ENCODE measurements at places on chromosomes 1 and 21.

- no peak for DNase-seq
These were observed 993 bp downstream of the DDX59 start for GRCh38 chr1:200668514-200669313.

DNA sequence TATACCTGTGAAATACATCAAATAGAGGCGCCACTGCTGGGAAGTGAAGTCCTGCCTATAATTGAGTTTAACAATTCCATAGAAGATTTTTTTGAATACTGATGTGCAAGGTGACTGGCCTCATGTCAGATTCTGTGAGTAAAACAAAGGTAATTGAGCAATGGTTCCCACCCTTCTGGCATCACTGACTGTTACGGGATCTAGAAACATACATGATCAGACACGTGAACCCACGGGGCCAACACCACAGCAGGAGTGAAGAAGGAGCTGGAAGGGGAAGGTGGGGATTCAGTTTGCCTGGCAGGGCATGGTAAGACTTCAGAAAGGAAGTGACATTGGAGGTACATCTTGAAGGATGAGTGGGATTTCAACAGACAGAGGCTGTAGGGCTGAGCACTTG lies 270.2 kb downstream of the DISC1 start:
- DNase-seq: no peak

DNA sequence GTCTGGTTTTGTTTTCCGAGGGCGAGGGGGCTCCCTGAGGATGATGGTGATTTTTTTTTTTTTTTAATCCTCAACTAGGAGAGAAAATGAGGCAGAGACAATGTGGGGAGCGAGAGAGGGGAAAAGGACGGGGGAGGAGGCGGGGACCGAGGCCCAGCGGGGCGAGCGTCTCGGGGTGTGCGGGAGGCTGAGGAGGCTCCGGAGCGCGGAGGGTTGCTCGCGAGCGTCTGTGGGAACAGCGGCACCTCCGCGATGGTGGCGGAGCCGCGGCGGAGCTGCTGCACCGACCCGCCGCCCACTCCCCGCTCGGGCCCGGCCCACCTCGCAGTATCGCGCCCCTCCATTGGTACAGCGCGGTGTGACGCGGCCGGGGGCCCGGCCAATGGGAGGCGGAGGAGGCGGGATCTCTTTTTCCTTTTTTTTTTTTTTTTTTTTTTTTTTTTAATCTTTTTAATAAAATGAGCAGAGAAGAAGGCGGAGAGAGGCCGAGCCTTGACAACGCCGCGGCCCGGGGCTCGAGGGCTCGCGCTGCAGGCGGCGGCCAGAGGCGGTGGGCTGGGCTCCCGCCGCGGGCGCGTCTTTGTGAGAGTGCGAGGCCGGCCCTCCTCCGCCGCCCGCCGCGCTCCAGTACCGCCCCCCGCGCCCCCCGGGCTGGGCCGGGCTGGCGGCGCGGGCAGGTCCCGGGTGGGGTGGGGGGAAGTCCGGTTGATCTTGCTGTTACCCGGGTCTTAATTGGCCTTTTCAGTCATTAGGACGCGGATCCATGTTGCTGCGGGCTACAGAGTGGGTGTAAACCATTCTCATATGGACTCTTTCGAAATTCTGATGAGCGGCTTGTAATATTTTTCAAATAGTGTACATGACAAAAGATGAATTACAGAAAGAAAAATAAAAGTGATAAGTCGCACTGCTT lies at the start of gene RERE:
Gene RERE (minus strand): TSS at position 229 of the 913 bp plus-strand sequence.
- peak; percentile 85 for DNase-seq

DNA sequence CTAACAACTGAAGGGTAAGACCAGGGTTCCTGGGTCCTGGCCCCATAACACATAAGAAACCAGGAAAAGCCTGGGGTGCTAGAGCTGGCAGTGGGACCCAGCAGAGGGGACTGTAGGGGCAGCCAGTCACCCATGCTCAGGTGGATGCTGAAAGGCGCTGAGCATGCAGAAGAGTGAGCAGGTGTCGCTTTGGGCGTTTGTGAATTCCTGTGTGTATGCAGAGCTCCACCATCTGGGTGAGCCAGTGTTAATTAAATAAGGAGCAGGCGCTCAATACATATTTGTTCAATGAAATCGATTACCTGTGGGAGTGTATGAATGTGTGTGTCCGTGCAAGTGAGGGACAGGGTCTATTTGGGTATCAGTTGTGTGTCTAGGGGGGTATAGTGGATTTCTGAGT lies 499 bp downstream of the C1QA start:
- DNase-seq: no peak

DNA sequence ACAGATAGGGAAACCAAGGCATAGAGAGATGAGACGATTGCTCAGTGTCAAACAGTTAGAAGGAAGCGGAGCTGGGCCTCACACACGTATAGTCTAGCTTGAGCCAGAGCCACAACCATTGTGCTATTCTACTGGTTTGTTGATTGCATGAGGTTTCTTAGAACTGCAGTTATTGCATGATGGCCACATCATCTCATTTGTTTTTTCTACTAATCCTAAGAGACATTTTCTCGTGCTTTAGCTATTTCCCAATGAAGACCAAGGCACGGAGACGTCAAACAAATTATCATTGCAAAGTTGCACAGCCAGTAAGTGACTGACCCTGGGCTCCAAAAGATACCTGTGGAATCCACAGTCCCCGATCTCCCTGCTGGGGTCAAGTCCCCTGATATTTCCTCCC lies 25.1 kb upstream of the ZNF362 start:
- no peak for DNase-seq

- no peak for DNase-seq
These were observed 5.5 kb downstream of the TRAF5 start for GRCh38 chr1:211332036-211332616.

DNA sequence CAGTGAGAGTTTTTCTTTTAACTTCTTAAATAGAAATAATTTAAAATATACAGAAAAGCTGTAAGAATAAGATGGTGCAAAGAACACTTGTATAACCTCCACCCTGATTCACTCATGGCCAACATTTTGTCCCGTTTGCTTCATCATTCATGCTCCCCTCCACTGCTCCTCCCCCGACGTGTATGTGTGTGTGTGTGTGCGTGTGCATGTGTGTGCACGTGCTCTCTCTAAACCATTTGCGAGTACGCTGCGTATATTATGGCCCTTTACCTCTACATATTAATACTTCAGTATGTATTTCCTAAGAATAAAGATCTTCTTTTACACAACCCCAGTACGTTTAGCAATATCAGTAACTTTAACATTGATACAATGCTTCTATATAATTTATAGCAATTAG lies 43.0 kb downstream of the TRAF5 start:
- DNase-seq: no peak

GRCh38 chr1:37475380-37476086 lies 1.2 kb downstream of the ZC3H12A start:
- DNase-seq: no peak

DNA sequence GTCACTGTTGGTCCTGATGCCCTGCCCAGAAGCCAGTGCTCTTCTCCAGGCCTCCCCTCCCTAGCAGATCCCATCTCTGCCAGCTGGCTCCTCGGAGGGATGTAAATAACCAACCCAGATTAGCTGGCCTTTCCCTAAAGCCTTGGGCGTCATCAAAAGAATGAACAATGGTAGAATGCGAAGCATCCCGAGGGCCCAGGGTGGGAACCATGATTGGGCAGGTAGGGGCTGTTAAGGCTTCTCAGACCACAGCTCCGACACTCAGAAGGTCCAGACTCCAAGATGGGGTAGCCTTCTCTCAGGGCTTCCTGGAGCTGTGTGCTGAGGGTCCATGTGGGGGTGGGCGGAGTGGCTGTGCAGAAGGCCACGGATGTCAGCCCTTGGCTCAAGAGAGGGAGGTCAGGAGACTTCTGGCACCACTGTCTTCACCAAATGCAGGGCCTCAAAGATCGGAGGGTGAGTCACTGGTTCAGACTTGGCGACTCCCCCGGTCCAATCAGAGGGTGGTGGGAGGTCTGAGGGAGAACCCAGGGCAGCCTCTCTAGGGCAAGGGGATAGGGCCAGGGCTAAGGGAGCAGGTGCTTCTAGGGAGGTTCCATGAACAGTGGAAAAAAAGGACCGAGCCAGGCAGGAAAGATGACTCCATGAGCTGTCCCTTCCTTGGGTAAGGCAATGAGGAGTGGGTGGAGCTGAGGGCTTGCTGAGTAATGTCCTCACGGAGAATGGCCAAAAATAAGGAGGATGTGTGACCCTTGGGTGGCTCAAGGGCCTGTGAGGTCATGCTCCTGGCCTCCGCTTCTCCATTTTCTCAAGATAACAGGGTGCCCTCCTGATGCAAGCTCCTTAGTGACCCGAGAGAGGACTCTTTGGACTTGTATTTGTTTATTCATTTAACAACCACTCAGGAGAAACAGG lies 58.4 kb upstream of the EPS8L3 start:
- DNase-seq: no peak

GRCh38 chr1:223794136-223794880 lies 51.4 kb downstream of the TP53BP2 start:
- DNase-seq: no peak

DNA sequence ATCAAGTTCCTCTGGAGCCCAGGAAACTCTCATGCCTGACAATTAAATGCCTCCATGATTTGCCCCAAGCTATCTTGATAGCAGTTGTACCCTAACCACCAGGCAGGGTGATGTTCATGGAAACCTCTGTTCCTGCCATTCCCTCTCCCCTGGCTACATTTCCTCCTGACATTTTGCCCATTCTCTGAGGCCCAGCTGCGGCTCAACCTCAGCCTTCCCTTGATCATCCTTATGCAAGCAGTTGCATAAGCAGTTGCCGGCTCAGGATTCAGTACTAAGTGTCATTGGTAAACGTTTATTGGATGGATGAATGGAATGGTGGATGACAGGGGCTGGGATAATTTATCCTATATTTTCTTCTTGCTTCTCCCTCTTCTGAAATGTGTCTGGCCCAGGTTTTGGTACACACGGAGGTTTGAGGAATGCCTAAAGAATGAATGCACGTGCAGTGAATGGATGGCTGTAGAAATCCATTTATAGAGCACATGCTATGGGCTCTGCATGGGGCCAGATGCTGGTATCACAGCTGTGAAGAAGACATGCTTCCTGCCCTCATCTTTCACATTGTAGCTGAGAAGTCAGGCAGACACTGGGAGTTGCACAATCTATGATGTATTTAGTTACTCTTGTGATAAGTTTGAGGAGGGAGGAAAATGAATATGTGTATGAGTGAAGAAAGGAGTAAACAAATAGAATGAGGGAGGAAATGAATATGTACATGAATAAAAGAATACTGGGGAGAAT lies 261.8 kb downstream of the FOXD2 start:
- DNase-seq: no peak

- DNase-seq: no peak
These were observed 160.8 kb upstream of the PLXNA2 start for GRCh38 chr1:208405014-208405413.

- no peak for DNase-seq
These were observed 1.5 kb downstream of the LYPLAL1 start for GRCh38 chr1:219175212-219175564.

DNA sequence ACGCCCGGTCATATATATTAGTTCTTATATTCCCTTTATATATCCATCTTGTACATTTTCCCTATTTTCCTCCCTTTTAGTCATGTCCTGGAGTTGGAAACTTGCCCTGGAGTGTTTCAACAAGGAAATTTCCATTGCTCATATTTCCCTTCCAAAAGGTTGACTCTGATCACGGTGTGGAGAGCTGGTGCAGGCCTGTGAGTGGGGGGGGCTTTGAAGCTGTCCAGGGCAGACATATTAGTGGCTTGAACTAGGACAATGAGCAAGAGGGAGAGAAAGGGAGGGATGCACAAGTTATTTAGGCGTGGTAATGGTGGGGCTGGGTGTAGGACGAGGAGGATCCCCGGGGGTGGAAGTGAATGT lies 30.4 kb upstream of the TMEM61 start:
- DNase-seq: no peak

GRCh38 chr1:163820226-163820625 lies 498.5 kb downstream of the NUF2 start:
- no peak for DNase-seq

GRCh38 chr1:184518736-184519357 lies 132.0 kb downstream of the C1orf21 start:
- no peak for DNase-seq

DNA sequence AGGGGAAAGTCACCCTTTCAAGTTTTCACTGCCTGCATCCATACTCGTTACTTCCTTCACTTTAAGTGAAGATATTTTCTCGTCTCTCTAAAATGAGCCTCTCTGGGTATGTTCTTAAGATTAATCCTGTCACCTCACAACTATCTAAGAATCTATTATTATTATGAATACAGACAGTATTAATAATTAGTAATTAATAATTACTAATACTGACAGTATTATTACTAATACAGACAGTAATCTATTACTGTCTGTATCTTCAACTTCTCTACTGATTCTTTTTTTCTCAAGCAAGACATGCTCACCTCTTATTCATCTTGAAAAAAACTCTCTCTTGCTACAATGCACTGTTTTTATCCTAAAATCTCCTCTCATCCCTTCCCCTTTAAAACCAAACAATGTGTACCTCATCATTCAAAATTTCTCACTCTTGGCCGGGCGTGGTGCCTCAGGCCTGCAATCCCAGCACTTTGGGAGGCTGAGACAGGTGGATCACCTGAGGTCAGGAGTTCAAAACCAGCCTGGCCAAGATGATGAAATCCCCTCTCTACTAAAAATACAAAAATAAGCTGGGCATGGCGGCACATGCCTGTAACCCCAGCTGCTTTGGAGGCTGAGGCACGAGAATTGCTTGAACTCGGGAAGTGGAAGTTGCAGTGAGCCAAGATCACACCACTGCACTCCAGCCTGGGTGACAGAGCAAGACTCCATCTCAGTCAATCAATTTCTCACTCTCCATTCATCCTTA lies 7.8 kb downstream of the NRDC start:
- no peak for DNase-seq

GRCh38 chr1:89557445-89557825 lies 32.8 kb downstream of the LRRC8B start:
- no peak for DNase-seq

GRCh38 chr1:59071876-59072582 lies 224.9 kb upstream of the FGGY start:
- no peak for DNase-seq

- DNase-seq: peak; percentile 83
These were observed 66.5 kb upstream of the PRKACB start for GRCh38 chr1:84077476-84078107.

- peak; percentile 53 for DNase-seq
These were observed 506 bp downstream of the SSX2IP start for GRCh38 chr1:84689514-84690396.

- no peak for DNase-seq
These were observed 295.4 kb upstream of the DAB1 start for GRCh38 chr1:57719274-57719673.

GRCh38 chr1:89829186-89829585 lies 8.4 kb downstream of the LRRC8D start:
- DNase-seq: no peak

DNA sequence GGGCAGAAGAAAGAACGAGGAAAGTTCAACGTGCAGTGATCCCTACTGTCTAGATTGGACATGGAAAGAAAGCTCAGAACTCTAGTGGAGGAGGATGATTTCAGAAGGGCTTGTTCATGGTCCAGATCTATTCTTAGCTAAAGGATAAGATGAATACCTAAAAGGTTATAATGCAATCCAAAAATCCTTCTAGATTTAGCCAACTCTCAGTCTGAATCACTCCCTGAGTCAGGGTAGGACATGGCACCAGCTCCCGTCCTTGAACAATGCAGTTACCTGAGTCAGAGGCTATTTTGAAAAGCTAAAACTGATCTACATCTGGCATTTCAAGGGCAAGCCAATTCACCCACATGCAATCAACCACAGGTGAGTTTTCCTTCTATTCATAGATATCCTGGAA lies 38.8 kb upstream of the HIVEP3 start:
- DNase-seq: no peak

GRCh38 chr1:199124351-199124750 lies 485.5 kb downstream of the PTPRC start:
- no peak for DNase-seq

GRCh38 chr1:18530587-18531502 lies 50.1 kb downstream of the KLHDC7A start:
- no peak for DNase-seq

GRCh38 chr1:22184892-22185612 lies 42.2 kb upstream of the WNT4 start:
- no peak for DNase-seq
